CD4-positive, alpha-beta T cell treated with Interleukin-6 for 4 hours (primary cell): ENCODE measurements at places on chromosomes 7 and 10.

DNA sequence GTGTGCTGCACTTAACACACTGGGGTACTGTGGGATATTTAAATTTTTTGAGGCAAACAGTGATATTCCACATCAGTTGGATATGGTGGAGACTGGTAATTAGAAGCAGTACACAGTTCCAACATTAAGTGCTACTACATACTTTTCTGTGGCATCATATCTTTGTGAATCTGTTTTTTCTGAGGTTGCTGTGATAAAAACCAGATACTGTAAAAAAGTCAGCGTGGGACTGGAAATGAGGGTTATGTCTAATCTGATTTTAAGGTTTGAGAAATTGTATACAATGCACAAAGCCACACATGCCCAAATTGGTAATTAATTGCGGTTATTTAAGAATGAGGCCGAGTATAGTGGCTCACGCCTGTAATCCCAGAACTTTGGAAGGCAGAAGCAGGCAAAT, 41.2 kb downstream of the TBC1D12 start:
- no peak for DNase-seq

GRCh38 chr7:129502708-129503685, 666 bp downstream of the SMKR1 start:
- no peak for DNase-seq

GRCh38 chr7:1460821-1461645, 1.8 kb upstream of the MICALL2 start:
- no peak for DNase-seq

DNA sequence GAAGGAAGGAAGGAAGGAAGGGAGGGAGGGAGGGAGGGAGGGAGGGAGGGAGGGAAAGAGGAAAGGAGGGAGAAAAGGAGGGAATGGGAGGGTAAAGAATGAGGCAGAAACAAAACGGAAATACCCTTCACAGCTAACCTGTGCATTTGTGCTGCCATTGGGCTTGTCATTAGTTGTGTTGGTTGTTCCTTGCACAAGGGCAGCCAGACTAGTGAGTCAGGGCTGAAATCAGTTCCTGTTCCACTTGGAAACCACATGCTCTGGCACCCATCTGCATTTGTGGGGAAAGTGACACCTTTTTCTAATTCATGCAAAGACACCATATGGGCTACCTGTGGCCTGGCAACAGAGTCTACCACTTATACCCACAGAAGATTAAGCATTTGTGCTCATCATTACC, 1004.0 kb upstream of the C7orf33 start:
- DNase-seq: no peak

DNA sequence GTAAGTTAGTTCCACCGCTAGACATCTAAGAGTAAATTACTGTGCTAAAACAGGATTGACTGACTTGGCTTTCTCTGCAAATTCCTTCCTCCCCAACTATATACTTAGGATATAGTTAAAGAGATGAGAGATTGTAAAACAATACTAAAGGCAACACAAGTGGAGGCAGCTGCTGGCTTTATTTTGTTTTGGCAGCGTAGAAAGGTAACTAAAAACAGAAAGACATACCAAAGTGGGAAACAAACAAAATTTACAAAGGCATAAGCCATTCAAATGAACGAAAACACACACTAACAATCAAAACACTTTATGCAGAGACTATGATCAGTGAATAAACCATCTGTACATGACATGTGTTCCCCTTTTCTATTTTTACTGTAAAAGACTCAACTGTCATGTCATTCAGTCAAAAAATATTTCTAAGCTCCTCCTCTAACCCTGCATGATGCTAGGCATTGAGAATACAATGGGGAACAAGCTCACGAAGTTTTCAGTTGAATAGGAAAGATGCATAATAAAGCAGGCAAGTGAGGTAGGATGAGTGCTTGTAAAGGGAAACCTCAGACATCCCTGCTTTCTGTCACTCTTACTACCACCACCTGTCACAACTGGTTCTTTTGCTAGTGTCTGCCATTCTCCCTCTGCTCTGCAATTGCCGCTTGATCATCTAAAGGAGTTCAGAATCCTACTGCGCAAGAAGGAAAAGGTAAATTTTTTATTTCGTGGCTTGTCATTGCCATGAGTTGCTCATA, 64.2 kb upstream of the COL1A2 start:
- no peak for DNase-seq

GRCh38 chr10:126905776-126906703, 812 bp downstream of the DOCK1 start:
- DNase-seq: no peak

- no peak for DNase-seq
Measured at GRCh38 chr10:49558190-49558589, 19.3 kb upstream of the ERCC6 start.

GRCh38 chr10:5500162-5500670, 846 bp upstream of the CALML5 start:
- no peak for DNase-seq

DNA sequence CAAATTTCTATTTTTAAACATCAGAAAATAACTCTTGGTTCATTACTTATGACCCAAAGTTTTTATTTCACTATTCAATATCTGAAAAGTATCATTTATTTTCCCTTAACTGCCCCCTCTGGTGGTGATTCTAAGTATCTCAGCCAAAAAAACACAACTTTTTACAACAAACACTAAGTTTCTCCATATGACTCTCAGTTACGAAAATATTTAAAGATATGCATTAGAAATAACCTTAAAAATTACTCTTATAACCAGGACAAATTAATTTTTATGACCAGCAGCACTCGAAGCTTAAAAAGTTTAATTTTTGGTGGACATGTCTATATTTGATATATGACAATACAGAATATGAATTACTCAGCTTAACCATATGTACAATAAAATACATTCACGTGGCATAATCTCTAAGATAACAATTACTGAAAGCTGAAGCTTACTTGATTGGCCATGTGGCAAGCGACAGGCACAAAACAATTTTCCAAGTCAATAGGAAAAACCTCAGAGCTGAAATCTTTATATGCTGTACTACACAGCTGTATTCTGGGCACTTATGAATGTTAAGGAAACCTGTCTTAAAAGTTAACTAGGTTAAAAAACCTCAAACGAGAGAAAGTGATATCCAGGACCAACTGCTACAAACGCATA, 2.3 kb downstream of the HNRNPA2B1 start:
- no peak for DNase-seq

DNA sequence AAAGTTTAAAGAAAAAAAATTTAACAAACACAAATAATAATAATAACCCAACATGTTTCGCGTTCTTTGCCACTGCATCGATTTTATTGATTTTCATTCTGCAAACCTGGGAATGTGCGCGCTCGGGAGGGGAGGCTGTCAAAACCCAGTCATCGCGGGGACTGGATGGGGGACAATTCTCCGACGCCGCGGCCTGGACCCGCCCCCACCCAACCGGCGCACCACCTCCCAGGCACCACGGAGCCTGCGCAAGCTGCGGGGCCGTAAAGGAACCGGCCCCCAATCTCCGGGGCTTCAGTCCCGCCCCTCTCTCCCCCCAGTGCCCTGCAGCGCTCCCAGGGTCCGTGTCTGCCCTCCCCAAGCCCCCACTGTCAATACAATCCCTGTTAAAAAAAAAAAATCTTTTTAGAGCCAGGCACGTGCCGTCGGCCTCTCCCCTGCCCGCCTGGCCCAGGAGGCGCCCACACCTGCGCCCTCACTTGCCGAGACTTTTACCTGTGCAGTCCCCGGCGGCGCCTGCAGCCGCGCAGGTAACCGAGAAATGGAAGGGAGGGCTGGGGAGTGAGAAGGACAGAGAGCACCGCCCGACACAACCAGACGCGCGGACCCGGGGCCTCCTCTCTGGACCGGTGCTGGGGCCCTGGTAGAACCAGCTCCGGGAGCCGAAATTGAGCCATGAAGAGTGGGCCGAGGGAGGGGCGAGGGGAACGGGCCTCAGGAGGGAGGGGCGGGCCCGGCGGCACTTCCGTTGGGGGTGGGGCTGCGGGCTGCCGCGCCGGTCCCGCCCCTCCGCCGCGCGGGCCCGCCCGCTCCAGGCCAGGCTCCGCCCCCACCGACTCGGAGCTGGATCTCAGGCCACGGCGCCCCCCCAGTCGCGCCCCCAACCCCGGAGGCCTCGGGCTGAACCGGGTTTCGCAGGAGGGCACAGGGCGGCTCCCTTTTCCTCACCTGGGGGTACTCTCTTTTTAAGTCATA, 7.6 kb upstream of the ZNF503 start:
- DNase-seq: peak; percentile 39

- no peak for DNase-seq
Measured at GRCh38 chr10:22551681-22552365, 162.6 kb downstream of the PIP4K2A start.

DNA sequence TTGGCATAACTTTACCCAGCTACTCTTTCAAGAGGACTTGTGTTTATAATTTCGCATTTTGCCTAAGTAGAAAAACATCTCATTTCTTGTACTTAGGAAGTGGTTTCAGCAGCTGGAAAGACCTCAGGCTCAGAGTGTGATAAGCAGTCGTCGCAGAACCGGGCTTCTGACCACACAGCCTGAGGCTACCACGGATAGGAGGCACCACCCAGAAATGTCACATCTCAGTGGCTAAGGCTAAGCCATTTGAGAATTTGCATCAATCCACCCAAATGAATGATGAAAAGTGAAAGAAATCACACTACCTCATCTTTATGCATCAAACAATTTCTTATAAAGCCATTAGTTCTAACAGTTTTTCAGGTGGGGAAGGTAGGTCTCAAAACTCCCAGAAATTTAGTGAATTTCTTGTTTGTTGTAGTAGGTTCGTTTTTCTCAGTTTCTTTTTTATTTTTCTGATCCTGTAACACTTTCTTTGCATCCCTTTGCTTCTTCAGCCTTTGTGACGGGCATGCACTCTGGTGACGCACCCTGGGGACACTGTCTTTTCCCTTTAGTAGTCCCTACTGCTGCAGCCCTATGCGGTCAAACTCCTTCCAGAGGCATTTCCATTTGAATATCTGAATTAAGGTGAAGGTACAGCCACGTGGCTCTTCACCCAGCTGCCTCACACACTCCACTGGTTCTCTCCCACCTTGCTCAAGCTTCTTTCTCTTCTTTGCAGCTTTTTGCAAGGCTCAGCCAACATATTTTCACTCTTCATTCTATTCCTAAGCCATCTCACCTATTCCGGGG, 68.5 kb downstream of the MAP3K8 start:
- peak; percentile 41 for DNase-seq

DNA sequence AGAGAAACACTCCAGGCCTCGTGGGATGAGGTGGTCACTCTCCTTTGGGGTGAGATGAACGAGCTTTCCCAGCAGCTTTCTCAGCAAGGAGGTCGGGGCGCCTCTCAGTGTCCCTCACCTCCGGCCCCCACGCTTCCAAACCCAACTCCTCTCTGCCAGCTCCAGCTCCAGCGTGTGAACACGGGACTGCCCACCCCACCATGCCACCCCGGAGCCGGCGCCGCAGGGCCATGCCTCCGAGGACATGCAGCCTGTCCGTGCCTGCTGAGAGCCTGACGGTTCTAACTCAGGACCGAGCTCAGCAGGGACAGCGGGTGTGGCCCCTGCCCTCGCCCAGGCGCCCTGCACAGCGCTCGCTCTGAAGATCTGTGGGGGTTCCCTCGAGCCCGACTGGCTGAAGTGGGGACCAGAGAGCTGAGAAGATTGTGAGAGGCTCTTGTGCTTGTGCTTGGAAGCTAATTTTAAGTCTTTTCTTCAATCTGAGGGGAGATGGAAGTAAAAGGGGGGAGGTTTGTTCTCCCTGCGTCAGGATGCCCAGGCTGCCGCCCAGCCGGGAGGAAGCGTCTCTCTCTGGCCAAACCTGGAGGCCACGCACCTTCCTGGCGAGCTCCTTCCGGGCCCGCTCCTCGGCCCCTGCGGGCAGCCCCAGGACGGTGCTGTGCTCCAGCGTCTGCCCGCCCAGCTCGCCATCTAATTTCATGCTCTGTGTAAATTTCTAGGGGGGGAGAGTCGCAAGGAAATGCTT, 5.1 kb upstream of the ADAM8 start:
- DNase-seq: no peak

DNA sequence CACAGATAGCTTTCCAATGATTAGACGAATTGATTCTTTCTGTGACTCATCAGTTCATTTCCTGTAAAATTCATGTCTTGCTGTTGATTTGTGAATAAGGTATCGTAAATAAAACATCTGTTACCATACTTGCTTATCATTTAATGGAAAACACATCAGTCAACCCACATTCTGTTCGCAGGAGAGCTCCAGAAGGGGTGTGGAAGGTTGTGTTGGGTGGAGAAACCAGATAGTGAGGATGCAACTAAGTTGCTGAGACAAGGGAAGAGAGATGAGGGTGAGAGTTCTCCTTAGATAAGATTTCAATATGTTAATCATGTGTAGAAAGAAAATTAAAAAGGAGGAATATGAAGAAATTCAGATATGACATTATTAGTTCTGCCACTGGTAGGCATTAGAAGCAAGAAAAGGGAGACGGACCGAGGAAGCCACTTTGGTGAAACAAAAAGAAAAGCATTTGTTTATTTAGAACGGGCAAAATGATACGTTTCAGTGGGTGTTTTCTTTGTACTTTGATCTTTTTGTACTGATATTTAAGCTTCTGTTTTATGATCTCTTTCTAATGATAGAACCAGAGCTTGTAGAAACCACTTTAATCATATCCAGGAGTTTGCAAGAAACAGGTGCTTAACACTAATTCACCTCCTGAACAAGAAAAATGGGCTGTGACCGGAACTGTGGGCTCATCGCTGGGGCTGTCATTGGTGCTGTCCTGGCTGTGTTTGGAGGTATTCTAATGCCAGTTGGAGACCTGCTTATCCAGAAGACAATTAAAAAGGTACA, 7.8 kb downstream of the CD36 start:
- DNase-seq: no peak

- DNase-seq: no peak
Measured at GRCh38 chr7:139103057-139103815, 6.3 kb downstream of the ZC3HAV1 start.

DNA sequence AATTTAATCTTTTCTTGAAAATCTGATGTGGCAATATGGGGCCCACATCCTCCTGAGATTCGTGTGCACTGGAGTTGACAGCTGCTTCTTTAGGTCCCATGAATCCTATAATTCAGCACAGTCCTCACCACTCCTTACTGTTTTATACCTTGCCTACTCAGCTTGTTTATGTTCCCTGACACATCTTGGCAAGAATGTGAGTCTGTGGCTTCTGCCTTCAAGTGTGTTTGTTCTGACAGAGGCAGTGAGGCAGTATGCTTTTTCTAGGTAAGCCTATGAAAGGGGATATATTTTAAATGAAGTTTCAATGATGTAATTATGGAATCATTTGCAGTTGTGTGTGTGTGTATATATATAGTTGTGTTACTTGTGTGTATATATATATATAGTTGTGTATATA, 106.4 kb downstream of the AMPH start:
- DNase-seq: no peak

- DNase-seq: no peak
Measured at GRCh38 chr7:44396496-44396895, 71.1 kb upstream of the CAMK2B start.

- DNase-seq: no peak
Measured at GRCh38 chr10:62869958-62870357, 53.8 kb upstream of the EGR2 start.
